NCI-H2029 treated with DMSO at 0.1 percent for 48 hours (cell line): ENCODE measurements at places on chromosomes 2 and 18.

DNA sequence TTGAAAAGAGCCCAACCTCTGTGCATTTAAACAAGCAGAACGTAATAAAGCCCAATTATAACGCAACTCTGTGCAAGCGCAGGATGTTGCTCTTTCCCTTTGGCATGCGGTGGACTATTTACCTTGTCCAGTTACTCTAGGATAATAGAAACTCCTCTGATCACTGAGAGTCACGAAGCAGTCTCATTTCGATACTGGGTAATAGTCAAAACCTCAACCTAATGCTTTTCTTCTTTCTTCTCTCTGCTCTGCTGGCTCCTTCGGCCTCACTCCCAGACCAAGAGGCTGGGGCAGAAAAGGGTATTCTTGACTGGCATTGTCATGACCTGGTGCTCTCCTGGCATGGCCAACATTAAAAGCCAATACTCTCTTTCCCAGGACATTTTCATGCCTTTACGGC, 89.7 kb upstream of the GCFC2 start:
- no peak for DNase-seq

GRCh38 chr2:190467575-190468083, 59.5 kb downstream of the MFSD6 start:
- DNase-seq = peak; percentile 46

DNA sequence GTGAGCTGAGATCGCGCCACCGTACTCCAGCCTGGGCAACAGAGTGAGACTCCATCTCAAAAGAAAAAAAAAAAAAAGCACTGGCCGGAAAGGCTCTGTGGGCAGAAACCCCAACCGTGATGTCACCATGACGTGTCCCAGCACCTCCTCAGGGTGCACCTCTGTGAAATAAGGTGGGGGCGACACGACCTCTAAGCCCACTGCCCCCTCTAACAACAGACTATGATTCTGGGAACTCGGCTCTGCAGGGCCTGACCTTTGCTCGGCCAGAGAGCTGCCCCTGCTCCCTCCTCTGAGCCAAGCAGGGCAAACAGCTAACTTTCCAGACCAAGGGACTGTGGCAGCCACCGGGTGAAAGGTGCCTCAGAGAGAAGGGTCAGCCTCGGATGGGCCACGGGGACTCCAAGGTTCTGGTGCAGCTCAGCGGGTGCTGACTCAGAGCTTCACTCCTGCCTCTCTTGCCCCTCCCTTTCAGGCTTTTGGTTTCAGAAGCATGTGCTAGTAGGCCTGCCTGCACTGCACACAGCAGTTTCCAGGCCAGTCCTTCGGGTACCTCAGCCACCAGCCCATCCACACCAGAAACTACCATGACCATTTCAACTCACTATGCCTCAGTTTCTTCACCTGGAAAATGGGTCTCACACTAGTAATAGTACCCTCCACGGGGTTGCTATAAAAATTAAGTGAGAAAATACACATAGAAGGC, 8.0 kb downstream of the TMBIM1 start:
- no peak for DNase-seq

DNA sequence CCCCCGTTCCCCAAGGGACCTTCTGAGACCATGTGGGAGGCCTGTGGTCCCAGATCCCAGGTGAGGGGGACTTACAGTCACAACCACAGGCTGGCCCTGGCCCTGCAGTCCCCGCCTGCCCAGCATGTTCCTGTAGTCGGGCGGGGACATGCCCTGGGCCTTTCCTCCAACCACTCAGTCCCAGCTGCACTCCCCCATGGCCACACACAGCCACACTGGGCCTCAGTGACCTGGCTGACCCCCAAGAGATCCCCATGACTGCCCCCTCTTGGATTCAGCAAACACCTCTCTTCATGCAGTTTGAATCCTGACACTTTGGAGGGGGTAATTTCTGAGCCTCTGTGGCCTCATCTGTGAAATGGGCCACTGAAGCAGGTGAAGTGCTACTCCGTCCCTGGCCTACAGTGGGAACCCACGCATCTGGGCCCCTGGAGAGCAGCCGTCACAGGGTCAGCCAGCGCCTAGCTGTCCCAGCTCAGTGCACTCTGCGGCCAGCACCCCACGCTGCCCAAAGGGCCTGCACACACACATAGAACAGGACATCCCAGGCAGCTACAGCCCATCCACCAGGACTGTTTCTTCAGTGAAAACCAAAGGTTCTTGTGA, 12.7 kb upstream of the ARHGEF4 start:
- DNase-seq = no peak

- DNase-seq = no peak
Measured at GRCh38 chr2:67065046-67065445, 332.1 kb upstream of the ETAA1 start.

- no peak for DNase-seq
Measured at GRCh38 chr2:195575879-195576401, 81.1 kb upstream of the SLC39A10 start.

GRCh38 chr2:33680644-33681363, 81.7 kb upstream of the FAM98A start:
- no peak for DNase-seq

GRCh38 chr2:227164763-227165291, 403 bp downstream of the COL4A3 start:
- no peak for DNase-seq

GRCh38 chr18:62384610-62385097, 59.5 kb downstream of the TNFRSF11A start:
- DNase-seq = no peak

DNA sequence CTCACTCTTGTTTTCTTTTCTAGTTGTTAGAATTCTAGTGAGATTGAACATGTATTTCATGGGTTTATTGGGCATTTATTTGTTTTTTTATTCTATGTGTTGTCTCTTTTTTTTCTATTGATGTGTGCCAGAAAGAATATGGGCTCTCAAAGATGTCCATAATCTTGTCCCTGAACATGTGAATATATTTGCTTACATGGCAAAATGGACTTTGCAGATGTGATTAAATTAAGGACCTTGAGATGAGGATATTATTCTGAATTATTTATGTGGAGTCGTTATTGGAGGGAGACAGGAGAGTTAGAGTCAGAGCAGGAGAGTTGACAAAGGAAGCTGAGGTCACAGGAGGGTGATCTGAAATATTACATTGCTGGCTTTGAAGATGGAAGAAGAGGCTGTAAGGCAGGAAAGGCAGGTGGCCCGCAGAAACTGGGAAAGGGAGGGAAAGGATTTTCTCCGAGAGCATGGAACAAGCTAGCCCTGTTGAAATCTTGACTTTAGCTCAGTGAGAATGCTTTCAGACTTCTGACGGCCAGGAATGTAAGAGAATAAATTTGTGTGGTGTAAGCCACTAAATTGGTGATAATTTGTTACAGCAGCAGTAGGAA, 82.8 kb downstream of the NABP1 start:
- no peak for DNase-seq
